ENCODE measurements at places on chromosomes 7 and 10.

DNA sequence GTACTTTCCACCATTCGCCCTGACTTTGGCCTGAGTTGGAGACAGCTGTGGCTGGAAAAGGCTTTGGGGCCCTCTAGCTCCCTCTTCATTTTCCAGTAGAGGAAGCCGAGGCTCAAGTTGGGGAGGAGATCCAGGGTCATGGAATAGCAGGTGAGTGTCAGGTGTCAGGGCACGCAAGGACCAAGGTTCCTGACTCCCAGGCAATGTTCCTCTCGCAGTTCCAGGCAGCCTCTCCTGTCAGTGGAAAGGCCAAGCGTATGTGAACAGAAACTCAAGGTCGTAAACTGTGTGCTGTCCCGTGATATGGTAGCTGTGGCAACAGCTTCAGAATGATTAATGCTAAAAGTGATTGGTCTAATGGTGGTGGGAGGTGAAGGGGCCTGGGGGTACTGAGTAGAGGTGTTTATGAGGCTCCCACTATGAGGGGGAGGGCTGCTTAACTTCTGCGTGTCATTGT is 13.2 kb downstream of the ADAMTS14 start:
- no peak for DNase-seq

DNA sequence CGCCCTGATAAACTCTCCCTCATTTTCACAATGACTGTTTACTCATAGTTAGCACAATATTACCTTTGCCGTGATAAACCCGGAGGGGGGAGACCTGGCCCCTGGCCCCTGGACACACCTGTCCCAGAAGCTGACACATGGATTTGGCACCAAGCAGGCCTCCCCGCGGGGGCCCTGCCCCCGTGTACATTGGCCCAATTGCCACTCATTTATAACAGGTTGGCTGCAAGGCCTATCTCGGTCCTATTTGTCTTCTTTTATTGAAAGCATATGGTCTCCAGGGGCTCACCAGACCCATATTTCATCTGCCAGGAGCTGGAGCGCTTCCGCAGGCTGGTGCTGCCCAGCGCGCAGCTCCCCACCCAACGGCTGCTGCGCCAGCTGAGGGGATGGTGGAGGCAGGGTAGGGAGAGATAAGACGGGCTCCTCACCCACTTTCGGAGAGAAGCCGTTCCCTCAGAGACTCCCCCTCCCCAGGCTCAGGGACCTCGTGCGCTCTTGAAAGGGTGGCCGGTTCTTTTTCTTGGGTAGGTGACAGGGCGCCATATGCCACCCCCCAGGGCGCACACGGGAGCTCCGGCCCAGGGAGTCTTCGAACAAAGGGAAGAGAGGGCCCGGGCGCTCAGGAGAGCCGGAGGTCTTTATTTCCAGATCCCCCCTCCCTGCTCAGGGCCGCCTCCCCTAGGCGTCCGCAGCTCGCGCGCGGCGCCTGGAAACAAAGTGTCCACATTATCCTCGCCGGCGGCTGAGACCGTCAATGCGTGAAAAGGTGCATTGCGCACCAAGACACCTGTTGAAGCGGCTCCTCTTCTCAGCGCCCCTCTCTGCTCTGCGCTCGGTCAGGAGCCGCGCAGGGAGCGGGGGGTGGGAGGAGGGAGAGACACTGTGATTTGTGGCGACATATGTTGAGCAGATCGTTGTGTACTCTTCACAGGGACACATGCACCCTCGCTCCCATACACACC is 4.3 kb upstream of the NEUROG3 start:
- DNase-seq: no peak

DNA sequence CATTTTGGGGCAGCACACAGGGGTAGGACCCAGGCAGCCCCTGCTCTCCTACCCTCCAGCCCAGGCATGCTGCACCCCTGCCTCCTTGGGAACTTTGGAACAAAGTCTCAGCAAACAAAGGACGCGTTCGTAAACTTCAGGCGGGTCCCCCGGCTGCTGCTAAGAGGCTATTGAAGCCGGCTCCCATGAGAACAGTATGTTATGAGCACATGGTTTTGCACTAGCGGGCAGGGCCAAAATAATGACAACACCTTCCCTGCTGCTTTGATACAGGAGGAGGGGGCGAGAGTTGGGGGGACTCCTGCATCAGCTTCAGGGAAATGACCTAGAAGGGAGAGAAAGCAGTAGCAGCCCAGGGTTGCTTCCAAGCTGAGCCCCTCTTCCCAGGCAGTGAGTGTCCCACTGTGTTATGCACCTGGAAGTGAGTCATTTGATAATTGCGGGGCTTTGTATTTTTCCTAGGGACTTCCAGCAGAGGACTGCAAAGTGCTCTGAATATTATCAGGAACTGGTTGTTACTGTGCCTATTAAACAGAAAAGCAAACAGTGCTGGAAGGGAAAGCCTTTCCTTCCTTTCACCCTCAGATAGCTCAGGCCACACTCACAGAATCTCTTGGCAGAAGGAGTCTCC is 6.9 kb downstream of the ITPRIP start:
- no peak for DNase-seq

DNA sequence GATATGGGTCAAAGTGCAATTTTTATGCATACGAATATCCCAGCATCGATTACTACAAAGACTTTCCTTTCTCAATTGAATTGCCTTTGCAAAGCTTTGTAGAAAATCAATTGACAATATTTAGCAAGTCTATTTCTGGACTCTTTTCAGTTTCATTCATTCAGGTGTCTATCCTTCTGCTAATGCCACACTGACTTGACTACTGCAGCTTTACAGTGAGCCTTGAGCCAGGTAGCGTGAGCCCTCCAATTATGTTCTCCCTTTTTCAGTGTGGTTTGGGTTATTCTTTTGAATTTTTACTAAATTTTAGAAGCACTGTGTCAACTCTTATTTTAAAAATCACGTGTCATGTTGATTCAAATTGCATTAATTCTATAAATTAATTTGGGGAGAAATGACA is 19.5 kb upstream of the AKR1E2 start:
- no peak for DNase-seq

GRCh38 chr7:137093198-137093597 is 224.7 kb downstream of the CHRM2 start:
- no peak for DNase-seq

GRCh38 chr7:33986451-33986850 is 81.1 kb downstream of the BMPER start:
- DNase-seq: no peak

- DNase-seq: peak; percentile 79
These were observed 6.0 kb upstream of the MNX1 start for GRCh38 chr7:157016352-157017041.

- DNase-seq: no peak
These were observed 4.2 kb downstream of the NOS3 start for GRCh38 chr7:150994838-150995510.

DNA sequence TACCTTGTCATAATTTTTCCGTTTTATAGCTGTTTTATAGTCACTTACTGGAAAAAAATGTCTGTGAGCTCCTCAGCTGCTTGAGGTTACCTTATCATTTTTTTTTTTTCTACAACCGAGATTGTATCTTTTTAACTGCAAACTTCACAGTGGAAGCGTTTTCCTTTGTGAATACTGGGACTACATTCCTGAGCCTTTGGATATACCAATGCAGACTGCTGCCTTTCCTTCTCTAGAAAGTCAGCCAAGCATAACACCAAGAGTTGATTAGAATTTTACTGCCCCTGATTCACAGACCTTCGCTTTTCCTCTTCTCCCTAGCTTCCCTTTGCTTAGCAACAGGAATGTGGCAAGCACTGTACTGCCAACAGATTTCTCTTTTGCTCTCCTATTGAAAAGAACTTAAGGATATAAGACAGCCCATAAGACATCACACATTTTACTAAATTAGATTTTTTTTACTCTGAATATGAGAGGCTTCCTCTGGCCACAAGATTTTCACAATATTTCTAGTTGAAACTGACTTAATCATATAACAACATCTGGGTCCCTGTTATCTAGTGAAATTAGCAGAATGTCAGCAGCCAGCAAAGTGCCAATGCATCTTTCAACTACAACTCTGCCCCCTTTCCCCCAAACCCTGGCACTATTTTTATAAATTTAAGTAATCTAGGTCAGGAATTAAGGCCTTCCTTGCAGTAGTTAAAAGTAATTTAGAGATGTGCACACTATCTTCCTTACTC is 170.6 kb downstream of the PRKG1 start:
- no peak for DNase-seq

GRCh38 chr7:40341836-40342235 is 207.0 kb downstream of the SUGCT start:
- no peak for DNase-seq

GRCh38 chr10:124748953-124749645 is 4.9 kb upstream of the FAM53B start:
- no peak for DNase-seq

- DNase-seq: no peak
These were observed 122.3 kb upstream of the CARD11 start for GRCh38 chr7:3165681-3166580.

DNA sequence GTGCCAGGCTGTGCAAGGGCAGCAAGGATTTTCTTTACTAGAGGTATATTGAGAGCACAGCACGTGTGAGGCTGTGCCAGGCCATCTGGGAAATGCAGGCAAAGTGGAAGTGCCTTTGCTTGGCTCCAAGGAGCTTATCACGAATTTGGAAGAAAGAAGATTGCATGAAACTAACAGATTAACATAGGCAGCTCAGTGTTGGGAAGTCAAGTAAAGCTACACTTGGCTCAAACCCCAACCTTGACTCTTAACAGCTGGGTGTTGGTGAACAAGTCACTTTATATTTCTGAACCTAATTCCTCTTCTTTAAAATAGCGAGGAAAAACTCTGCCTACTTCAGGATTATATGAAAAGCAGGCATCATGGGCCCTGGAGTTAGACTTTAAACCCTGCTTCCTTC is 105.2 kb downstream of the PLCE1 start:
- DNase-seq: no peak

- no peak for DNase-seq
These were observed 59.7 kb downstream of the TLL2 start for GRCh38 chr10:96453856-96454583.

DNA sequence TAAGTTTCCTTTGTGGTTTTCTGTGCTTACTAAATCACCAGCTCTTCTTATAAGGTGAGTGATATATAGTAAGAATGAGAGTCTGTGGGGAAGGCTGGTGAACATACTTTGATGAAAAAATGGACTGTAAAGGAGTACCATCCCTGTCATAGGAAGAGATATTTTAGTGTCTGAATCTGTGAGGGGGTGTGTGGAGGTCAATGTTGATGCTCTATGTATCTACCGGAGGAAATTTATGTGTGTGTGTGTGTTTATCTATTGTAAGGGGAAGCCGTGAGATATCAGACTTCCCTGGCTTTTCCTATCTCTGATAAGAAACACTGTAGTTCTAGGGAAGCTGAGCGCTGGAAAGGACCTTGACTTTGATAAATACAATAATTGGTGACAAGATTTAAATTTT is 179.0 kb downstream of the PCDH15 start:
- DNase-seq: no peak

GRCh38 chr7:140625908-140626868 is 14.4 kb downstream of the DENND2A start:
- DNase-seq: no peak

DNA sequence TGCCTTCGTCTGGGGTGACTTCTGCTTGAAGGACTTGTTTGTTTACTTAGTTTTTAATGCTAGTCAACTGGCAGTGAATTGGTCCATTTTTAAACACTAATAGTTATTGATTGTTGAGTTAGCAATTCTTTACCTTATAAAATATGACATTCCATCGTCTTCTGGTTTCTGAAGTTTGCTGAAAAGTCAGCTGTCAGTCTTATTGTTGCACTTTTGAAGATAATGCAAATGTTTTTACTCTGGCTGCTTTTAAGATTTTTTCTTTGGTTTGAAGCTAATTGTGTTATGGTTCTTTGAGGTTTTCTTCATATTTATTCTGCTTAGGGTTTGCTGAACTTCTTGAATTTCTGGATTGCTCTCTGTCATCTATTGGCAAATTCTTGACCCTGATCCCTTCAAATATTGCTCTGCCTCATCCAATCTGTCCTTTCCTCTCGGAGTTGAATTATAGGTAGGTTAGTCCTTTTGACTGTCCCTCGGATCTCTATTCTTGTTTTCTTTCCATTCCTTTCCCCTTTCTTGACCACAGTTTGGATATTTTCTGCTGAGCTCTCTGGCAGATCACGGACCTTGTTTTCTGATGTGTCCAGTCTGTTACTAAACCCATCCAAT is 24.2 kb downstream of the MGMT start:
- DNase-seq: no peak

DNA sequence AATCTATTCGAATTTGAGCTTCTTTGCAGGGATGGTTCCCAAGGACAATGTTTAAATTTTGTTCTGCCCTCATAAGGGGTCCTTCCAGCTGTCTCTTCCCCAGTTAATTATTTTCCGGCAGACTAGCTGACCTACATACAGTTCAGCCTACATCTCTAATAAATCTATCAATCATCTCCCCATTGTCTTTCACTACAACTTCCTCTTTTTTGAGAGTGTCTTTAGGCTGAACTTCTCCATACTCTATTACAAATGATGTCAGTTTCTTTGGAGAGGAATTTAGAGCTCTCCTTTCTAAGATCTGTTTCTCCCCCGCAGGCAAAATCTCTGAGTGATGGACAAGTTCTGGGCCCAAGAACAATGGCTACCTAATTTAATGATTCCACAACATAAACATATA is 122.2 kb downstream of the PCLO start:
- DNase-seq: no peak

DNA sequence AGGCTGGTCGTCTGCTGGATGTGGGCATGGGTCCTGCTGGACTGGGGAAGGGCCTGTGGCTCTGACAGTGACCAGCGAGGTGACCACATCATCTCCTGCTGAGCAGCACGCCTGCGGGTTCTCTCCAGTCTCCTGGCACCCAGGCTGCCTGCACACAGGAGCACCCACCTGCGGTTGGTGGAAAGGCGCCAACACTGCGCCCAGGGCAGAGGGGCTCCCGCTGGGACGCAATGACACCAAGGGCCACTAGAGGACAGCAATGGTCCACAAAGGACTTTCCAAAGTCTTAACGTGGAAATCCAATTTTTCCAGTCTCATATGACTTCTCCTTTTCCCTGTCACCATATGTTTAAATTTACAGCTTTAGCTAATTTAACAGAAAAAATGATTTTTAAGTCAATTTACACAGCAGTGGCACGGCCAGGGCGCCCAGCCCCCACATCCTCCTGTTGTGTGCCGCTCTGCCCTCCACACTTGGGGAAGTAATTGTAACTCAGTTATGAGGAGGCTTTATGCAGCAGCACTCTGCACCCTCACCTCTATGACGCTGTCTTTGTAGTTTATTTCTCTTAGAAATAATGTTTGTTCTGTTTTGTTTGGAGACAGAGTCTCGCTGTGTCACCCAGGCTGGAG is 38.1 kb downstream of the CFAP46 start:
- DNase-seq: peak; percentile 77

- no peak for DNase-seq
These were observed 212.5 kb downstream of the DGKB start for GRCh38 chr7:14690075-14690474.

Measured in GM13976 (cell line).